ENCODE measurements at places on chromosomes 7 and 10.

- no peak for DNase-seq
These were observed 28.1 kb downstream of the OTUD1 start for GRCh38 chr10:23467012-23467411.

DNA sequence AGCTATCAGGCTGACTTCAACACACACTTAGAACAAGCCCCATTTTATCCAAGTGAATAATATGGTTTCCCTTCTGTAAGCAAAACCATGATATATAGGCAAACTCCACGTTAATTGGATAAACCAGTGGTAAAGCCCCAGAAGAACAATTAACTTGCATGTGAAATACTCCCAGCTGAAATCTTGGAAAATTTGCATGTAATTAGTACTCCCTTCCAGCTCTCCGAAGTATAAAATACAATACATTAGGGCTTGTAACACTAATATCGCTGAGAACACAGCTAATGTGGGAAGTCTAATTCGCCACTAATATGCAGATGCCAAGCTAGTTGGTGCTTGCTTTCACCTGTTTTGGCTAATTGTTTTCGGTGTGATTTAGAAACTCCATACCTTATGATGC is 859.0 kb upstream of the AUTS2 start:
- no peak for DNase-seq

GRCh38 chr10:34633374-34633773 is 181.7 kb downstream of the PARD3 start:
- no peak for DNase-seq

- peak; percentile 34 for DNase-seq
These were observed 615 bp downstream of the ARHGAP12 start for GRCh38 chr10:31927884-31928548.

DNA sequence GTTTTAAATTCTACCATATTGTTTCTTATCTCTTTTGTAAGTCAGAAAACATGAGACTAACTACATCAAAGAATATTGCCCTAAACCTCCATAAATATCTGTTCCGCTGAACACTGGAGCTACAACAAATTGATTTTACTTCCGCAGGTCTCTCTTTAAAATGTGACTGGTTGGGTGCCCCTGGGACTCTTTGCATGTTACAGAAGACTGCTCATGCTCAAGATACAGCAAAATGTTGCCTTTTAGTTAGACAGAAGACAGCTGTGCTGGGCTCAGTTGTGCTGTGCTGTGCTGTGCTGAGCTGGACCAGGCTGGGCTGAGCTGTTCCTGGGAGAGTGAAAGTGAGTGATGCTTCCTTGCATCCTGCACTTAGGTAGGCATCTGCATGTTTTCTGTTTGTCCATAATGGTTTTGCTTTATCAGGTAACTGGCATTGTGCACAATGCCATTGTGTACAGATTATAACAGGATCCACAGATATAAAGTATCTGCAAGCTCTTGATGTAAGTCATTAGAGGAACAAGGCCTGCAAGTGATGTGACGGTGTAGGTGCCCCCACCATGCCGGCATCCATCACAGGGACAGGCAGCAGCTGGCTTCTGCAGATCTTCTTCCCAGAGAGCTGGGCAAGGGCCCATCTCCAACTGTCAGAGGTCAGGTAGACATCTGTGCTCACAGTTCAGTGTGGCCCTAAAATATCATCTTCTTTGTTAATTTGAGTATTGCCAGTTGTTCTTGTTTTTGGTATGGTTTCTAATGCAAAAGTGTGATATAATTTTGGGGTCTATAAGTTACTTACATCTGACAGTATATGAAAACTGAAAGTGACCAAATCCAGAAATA is 972.5 kb upstream of the CELF2 start:
- DNase-seq: no peak

DNA sequence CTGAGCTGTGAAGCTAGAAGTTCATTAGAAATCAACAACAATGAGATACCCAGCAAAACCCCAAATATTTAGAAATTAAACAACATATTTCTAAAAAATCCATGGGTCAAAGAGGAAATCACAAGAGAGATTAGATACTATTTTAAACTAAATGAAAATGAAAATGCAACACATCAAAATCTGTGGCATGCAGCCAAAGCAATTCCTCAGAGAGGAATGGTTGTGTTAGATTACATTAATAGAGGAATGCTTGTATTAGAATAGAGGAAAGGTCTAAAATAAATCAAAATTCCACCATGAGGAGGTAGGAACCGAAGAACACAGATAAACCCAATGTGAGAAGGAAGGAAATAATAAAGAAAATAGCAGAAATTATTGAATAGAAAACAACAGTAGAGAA is 642.1 kb upstream of the GALNT17 start:
- no peak for DNase-seq

- no peak for DNase-seq
These were observed 188.6 kb downstream of the STK31 start for GRCh38 chr7:23898619-23899018.

GRCh38 chr10:35464825-35465456 is 128.6 kb downstream of the CCNY start:
- DNase-seq: no peak

DNA sequence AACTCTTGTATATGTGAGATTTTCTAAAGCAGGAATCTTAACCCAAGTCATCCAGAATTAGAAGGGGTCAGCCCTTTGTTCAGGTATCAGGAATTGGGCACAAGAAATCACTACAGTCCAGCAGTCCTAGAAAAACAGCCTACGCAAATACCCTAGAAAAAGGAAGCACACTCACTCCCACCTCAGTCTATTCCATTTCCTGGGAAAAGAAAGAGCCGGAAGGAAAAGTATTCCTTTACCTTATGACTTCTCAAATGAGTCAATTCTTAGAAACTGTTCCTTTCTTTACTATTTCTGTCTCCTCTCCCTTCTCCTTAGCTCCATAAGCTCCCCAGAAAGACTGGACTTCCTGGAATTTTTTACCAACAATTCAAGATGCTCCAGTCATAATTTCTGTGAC is 62.7 kb downstream of the DNAJC12 start:
- no peak for DNase-seq

- no peak for DNase-seq
These were observed 48.5 kb downstream of the CALD1 start for GRCh38 chr7:134827889-134828288.

- no peak for DNase-seq
These were observed 703.5 kb upstream of the SEMA3D start for GRCh38 chr7:85890244-85890811.

DNA sequence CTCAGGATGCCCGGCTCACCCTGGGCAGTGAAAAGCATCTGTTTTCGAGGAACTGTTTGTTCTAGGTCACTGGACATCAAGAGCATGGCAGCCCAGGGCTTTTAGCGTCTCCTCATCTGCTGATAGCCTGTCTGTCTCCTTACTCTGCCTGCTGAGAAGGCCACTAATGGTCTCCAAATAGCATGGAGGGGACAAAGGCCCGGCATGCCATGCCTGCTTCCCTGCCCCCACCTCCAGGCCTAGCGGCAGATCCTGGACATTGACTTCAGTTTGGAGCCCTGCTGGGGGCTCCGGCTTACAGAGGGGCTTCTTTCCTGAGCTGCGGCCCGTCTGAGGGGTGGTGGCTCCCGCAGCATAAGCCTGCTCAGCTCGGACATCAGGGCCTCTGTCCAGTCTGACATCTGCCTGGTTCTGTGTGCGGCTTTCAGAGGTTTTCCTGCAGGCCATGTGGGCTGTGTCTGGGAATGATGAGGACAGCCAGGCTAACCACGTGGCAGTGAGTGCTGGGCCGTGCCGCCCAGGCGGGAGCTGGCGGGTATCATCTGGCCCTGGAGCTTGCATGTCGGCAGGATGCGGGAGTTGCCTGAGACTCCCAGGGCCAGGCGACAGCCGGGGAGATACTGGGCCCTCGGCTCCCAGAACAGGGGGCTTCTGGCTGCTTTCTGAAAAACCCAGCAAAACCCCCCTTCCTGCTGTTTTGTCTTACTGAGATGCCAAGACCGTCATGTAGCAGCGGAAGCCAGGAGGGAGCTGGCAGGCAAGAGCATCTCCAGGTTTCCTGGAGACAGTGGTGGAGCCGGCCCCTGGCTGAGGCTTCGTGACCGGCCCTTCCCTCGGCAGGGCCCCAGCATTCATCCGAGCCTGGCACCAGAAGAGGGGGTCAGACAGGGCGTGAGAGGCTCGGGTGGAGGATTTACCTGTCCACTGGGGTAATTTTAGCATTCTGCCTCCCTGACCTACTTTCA is 9.2 kb downstream of the PFKFB3 start:
- DNase-seq: no peak

DNA sequence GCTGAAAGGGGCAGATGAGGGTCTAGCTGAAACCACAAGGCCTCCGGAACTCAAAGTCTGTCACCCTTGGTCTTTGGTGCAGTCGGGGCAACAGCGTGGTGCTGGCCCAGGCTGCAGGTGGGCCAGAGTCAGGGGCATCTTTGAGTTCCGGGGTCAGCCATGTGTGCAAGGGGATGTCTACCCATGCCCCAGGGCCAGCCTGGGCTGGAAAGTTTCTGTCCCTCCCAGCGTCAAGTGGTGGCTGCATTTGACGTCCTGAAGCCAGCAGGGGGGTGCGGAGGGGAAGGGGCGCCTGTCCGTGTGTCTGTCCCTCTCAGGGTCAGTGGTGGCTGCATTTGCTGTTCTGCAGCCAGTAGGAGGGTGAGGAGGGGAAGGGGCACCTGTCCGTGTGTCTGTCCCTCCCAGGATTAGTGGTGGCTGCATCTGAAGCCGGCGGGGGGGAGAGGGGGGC is 638 bp downstream of the BRAT1 start:
- DNase-seq: no peak

DNA sequence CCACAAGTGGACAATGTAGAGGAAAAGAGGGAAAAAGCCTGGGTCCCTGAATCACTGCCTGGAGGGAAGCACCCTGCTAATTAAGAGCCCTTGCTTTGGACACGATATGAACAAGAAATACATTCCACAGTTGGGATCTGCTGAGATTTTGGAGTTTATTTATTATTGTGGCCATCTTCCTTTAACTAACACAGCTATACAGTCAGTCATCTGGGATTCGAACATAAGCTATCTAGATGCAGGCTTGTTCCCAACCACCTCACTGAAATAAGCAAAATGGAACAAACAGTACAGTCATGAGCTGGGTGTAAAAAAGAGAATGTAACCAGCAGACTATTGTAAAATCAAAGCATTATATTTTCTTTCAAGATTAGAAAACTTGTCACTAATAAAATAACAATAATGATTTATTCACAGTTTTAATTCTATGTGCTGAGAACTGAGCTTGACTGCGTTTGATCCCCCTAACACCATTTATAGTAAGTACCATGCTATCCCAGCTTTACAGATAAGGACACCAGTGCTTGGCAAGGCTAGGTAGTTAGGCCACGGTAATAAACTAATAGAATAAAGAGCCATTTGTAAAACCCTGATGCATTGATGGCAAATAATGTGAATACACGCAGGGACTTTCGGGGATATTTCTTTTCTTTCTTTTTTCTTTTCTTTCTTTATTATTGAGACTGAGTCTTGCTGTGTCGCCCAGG is 223.8 kb upstream of the KLF6 start:
- no peak for DNase-seq

DNA sequence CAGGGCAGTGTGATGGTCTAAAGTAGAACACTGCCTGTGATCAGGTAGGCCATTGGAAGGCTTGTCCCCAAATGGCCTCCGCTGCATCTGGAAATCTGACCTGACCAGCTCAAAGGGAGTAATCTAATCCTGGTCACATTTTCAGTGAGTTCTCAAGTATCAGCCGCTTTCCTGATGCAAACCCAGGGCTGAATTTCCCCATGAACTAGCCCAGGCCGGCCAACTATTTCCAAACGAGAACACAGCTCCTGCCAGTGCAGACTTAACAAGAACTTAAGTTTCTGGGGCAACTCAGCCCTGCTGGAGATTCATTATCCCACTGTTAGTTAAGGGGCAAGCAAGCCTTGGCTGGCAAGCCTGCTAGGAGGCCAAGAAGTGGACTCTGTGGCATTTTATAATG is 59.6 kb upstream of the FAM180A start:
- no peak for DNase-seq

GRCh38 chr7:85290269-85290668 is 103.4 kb upstream of the SEMA3D start:
- DNase-seq: no peak

DNA sequence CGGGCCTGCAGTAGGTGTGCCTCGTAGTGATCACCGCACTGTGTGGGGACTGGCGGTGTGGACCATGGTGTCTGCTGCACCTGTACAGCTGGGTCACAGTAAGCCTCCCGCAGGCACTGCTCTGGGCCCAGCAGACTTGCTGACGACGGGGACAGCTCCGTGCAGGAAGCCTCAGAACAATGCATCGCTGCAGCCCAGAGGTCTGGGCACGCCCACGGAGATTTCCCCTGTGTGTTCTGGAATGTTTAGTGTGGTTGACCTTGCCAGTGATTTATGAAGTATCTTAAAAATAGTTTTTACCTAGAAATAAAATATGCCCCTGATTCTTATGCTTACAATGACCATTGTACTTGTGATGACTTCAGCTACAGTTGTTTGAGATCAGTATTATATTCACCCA is 59.1 kb upstream of the ZNF32 start:
- DNase-seq: no peak

DNA sequence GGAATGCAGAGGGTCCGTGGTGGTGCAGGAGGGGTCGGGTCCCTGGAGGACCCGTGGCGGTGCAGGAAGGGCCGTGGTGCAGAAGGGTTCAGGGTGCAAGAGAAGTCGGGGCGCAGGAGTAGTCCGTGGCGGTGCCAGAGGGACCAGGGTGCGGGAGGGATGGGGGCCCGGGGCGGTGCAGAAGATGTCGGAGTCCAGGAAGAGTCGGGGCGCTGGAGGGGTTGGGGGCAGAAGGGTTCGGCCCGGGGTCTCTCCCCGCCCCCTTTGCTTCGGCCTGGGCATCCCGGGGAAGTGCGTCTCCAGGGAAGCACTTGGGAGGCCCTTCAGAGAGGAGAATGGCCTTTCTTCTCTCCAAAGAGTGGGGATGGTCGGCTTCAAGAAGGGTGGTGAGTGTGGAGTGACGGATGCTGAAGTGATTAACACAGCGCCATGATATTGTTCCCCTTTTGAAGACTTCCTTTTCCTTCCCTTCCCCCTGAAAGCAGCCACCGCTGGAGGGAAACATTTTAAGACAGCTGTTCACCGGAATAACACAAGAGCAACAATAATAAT is 997 bp downstream of the WDR37 start:
- DNase-seq: no peak

DNA sequence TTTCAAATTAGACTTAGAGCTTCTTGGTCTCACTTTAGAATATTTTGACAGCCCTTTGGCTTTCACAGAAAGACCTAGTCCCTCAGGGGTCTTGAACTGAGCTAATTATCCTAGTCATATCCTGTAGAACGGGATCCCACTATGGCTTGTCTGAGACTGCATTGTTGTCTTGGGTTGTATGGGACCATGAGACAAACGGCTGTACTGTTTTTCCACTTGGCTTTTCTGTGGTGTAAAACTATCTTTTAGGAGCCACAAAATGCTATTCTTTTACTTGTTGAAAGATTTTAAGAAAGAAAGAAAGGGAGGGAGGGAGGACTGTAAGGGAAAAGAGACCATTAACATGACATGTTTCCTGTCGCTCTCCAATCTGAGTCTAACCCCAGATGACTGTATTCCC is 432.5 kb downstream of the AUTS2 start:
- DNase-seq: no peak

Data from stimulated activated CD4-positive, alpha-beta T cell treated with anti-CD3 and anti-CD28 coated beads, Interleukin-1b, Interleukin-23, amount 100 ng/mL, for 48 hours (primary cell).